Activated CD4-positive, CD25-positive, alpha-beta regulatory T cell (primary cell): ENCODE measurements at places on chromosomes 5 and 9.

DNA sequence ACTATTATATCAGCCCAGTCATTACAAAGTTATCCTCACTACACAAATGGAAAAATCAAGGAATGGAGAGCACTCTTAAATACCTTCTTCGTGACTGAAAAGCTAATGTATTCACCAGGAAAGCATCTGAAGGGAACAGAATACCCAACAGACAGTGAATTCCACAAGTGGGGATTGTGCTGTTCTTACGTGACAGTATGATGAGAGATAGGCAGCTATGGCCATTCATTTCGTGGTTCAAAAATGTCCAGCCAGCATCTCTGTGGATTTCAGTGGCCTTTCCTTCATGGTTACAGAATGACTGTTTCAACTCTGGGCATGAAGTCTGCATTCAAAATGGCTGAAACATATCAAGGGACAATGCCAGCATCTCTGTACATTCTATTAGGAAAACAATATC, 323.8 kb downstream of the PRELID2 start:
- no peak for DNase-seq

GRCh38 chr5:32690666-32691065, 20.5 kb upstream of the NPR3 start:
- no peak for DNase-seq

GRCh38 chr5:77869116-77869798, 93.1 kb upstream of the TBCA start:
- DNase-seq = no peak

DNA sequence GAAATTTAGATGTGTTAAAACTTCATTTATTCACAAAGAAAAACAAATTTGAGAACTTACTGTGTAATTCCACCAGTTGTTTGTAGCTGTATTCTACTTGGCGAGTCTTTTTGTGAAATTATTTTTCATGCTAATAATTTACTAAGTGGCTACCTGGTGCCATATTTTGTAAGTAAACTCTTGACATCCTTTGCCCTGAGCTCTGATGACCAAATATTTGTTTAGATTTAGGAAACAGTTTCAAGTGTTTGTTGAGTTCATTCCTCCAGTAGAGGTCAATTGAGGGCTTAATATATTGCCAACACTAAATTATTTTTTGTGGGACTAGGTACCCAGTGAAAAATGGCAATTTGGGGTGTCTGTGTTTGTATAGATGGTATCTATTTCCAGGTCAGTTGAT, 3.7 kb downstream of the CNTLN start:
- no peak for DNase-seq

DNA sequence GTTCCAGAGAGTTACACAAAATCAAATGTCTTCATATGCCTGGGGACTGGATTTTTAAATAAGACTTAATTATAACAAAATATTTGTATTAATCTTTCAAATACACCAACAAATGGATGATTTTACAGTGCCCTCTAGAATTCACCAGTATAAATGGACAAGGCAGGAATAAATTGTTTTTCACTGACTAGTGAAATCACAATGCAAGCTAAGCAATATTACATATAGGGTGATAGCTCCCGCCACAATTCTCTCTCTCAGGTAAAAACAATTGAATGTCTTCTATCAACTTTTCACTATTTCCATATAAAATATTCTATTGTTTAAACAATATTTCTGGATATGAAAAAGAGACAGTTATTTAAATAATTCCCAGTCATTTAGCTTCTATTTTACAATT, 8.0 kb upstream of the CCDC112 start:
- DNase-seq = no peak

DNA sequence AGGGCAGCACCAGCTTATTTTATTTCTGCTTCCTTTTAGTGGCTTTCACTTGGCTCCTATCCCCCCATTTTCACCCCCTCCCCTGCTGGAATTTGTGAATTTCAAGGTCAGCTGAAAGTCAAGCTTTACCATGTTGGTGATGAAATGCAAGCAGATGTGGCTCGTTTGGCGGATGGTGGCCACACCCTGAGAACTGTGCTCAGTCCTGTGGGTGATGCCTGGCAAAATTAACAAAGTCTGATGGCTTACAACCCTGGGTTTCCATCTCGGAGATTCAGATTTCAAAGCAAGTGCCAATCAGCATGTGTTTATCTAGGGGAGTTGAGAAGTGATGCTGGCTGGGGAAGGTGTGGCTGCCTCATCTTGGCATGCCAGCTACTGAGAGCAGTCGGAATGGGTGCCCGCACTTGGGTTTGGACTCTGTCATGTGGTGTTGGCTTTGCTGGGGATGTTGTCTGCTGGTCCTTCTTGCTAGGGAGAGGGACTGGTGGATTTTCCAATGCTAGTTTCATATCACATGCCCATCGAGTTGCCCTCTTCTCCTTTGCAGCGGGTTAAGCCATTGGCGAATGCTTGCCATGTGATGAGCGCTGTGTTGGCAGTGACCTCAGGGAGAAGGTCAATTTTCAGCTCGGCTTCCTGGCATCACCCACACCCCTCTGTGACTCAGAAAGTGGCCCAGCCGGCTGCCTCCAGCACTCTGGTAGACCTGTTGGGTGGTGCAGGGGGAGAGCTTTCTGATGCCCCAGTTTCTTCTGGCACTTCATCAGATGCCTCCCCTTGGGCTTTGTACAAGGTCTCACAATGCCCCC, 77.0 kb upstream of the PITX1 start:
- DNase-seq = no peak

DNA sequence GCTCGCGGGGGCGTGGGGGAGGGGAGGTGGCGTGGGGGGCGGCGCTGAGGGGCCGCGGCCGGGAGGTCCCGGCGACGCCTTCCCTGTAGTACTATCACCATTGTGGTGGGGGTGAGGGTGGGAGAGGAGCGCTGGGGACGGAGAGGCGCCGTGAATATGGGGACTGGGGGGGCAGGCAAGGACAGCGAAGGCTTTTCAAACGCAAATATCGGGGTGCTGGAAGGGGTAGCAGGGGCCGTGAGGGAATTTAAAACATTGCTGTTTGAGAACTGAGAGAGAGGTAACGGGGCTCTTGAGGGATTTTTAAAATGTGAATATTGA, 427 bp downstream of the RBM27 start:
- DNase-seq = no peak

- DNase-seq = no peak
Measured at GRCh38 chr5:138649775-138650174, 74.6 kb upstream of the HSPA9 start.

- DNase-seq = no peak
Measured at GRCh38 chr5:117103703-117104102, 529.1 kb upstream of the SEMA6A start.

- no peak for DNase-seq
Measured at GRCh38 chr5:133309984-133310621, 258.3 kb downstream of the HSPA4 start.

- DNase-seq = no peak
Measured at GRCh38 chr5:41334758-41335157, 121.4 kb upstream of the C6 start.

- no peak for DNase-seq
Measured at GRCh38 chr9:77616191-77616590, 31.9 kb downstream of the GNA14 start.

GRCh38 chr5:87074934-87075541, 192.6 kb upstream of the RASA1 start:
- DNase-seq = no peak

DNA sequence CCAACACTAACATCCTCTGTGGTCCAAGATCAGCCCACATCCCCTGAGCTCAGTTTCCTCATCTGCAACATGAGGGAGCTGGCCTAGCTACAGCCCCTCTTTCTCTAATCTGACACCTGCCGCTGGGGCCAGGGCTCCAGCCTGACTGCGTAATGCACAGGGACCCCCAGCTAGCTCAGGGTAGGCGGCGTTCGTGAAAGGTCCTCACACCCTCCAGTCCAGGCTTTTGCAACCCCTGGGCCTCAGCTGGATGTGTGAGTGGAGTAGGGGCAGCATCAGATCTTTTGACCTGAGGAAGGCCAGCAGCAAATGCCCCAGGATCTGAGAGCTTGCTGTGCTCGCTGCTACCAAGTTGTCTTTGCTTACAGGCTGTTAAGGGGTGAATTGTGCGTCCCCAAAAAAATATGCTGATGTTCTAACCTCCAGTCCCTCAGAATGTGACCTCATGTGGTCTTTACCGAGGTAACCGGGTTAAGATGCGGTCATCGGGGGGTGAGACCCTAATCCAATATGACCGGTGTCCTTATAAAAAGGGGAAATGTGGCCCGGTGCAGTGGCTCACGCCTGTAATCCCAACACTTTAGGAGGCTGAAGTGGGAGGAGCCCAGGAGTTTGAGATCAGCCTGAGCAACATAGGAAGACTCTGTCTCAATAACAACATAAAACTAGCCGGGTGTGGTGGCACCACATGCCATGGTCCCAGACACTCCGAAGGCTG, 47.8 kb downstream of the PLPP7 start:
- no peak for DNase-seq

DNA sequence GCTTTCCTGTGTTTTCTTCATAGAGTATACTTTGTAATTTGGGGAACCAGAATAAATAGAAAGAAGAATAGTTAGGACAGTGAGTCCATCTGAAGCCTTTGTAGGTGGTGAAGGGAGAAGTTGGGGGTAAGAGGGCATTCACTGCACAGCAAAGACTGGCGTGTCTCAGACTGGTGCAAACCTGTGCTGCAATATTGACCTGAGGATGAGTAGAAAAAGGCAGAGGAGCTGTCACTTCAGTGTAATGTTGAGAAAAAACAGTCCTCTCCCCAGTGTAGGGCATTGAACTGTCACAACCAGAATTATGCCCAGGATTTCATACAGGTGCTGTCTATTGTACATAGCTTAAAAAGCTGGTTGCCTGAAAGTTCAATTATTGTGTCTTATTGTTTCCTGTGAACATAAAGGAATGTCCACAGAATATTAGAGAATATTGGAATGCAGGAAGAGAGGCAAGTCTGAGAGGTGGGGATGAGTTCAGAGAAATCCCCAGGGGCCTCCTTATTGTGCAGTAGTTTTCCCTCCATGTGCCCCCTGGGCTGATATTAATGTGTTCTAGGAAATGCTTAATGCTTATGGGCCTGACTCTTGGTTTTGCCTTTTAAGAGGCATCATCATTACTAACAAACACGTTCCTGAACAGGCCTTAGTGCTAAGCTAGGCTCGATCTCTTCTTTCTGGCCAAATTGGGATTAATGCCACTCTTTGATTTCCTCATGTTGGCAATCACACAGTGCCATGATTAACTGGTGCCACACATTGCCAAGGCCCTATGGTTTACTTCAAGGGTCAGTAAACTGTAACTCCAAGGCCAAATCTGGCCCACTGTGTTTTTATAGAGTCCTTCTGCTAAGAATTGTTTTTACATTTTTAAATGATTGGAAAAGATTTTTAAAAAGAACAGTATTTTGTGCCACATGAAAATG, 34.0 kb downstream of the DAPK1 start:
- DNase-seq = no peak

DNA sequence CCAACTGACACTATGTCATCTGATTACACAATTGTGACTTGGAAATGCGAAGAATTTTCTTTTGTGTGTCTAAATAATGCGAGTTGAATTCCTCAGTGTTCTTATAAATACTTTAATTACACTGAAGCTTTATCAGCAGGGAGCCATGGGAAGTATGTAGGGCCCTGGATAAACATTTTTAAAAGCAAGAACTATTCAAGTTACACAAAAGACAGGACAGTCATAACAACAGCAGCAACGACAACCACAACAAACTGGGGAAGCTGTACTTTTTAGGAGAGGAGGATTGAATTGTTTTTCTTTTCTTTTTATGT, 250.3 kb upstream of the ZNF608 start:
- DNase-seq = no peak

DNA sequence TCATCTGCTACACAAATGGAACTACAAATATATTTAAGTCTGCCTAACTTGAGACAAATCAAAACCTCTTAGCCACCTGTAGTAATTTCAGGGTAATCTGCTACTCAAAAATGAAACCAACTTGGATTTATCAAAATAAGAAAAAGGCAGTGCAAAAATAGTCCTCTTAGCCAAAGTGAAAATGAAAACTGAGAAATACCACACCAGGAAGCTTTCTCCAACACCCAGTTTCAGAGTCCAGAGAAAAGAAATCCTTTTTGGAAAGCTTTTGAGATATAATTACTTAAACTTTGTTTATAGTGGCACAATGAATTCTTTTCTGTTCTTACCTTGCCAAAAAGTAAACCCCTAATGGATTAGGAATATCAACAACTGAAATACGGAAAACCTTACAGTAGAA, 990.4 kb downstream of the EFNA5 start:
- DNase-seq = no peak

DNA sequence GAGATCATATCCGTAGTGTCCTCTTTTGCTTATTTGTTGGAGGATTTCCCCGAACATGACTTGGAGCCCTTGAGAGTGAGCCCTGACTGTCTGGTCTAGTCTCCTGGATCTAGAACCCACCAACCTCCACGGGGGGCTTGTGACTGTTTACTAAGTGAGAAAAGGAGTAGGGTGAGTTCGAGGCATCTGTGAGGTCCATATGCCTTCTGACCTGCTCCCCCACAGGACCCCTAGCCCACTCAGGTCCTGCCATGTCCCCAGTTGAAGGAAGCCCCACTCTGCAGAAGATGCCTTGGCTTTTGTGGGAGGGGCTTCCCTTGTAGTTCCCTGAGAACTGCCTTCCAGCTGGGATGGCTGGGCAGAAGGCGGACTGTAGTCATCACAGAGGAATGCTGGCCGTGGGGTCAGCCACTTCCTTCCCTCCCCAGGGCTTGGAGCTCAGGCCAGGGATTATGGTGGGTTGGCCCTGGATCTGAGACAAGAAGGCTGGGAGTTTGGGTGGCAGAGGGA, 7.0 kb upstream of the IRF1 start:
- no peak for DNase-seq

DNA sequence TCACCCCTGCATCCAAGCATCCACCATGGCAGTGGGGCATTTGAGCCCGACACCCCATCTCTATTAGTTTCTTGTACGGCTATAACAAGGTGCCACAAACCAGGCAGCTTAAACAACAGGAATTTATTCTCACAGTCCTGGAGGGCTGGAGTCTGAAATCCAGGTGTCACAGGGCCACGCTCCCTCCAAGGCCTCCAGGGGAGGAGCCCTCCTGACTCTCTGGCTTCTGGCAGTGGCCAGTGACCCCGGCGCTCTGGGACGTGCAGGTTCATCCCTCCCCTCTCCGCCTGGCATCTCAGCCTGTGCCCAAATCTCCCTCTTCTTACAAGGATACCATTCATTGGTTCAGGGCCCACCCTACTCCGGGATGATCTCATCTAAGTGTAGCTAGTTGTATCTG, 394.5 kb upstream of the IRX1 start:
- DNase-seq = no peak

DNA sequence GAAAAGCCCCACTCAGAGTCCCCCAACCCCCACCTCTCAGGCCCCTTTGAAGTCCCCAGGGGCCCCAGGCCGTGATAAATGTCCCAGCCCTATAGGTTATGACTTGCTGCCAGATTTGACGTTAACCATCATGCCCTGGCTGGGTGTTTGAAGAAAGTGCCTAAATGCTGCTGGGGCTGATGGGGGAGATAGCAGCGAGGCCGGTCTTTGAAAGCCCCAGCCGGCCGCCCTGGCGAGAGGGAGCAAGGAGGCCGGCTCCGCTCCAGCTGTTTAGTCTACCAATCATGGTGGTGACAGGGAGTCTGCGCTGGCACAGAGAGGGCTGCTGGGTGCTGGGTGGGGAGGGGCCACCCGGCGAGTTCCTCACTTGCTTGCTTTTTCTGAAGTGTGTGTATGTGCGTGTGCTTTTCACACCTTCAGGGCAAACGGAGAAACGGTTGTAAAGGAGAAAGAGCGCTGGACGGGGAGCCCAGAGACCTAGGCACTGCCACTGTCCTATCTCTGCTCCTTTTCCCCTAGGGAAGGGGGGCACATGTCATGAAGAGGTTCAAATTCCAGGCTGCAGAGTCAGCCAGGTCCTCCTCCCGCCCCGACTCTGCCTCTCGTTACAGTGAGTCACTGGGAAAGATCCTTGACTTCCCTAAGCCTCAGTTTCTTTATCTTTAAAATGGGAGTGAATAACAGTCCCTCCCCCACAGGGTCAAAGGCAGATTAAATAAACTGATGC, 126.1 kb upstream of the HAND1 start:
- DNase-seq = no peak
